Stimulated activated CD4-positive, alpha-beta T cell treated with anti-CD3 and anti-CD28 coated beads, Interleukin-12 subunit alpha, Interleukin-12 subunit beta, amount 100 ng/mL, for 24 hours (primary cell): ENCODE measurements at places on chromosomes 13 and 19.

GRCh38 chr19:38274739-38275138 lies 10.4 kb downstream of the SPINT2 start:
- no peak for DNase-seq

DNA sequence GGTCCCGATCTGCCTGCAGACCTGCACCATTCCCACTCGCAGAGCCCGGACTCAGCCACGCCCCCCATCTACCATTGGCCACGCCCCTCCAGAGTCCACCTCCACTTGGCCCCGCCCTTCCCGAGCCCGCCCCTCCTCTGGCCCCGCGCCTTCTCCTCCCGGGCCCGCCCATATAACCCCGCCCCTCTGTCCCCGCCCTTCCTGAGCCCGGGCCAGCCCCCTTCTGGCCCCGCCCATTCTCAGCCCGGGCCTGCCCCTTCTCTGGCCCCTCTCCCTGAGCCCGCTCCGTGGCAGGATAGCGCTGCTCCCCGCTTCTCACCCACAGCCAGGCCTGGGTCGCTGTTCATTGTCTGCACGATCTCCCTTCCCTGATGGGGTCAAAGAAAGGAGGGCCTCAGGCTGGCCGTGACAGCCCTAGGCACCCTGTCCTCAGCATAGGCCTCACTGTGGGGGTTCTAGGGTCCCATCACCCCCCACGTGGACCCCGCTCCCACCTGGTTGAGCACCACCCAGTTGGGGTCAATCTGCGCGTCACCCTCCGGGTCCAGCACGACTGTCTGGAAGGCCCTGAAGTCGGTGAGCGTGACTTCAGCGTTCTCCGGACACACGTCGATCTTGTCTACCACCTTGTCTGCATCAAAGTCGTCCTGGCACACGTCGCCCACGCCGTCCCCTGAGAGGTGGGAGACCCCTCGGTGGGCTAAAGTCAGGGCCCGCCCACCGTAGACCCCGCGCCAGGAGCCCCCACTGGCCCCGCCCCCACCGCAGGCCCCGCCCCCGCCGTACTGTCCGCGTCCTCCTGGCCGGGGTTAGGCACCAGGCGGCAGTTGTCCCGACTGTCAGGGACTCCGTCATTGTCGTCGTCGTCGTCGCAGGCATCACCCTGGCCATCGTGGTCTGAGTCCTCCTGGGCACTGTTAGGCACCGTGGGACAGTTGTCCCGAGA lies 5.7 kb downstream of the COMP start:
- peak; percentile 79 for DNase-seq

GRCh38 chr13:109400624-109401257 lies 385.6 kb downstream of the IRS2 start:
- DNase-seq, result no peak

DNA sequence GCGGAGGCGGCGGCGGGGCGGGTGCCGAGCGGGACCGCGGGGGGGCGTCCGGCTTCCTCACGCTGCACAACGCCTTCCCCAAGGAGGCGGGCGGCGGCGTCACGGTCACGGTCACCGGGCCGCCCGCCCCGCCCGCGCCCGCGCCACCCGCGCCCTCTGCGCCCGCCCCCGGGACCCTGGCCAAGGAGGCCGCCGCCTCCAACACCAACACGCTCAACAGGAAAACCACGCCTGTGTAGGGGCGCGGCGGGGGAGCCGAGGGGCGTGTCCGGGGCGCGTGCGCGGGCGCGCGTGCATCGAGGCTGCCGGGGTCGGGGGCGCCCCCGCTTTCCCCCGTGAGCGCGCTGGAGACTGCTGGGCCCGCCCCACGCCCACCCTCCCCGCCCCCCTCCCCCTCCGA lies 8.8 kb upstream of the CACNG6 start:
- DNase-seq, result no peak

DNA sequence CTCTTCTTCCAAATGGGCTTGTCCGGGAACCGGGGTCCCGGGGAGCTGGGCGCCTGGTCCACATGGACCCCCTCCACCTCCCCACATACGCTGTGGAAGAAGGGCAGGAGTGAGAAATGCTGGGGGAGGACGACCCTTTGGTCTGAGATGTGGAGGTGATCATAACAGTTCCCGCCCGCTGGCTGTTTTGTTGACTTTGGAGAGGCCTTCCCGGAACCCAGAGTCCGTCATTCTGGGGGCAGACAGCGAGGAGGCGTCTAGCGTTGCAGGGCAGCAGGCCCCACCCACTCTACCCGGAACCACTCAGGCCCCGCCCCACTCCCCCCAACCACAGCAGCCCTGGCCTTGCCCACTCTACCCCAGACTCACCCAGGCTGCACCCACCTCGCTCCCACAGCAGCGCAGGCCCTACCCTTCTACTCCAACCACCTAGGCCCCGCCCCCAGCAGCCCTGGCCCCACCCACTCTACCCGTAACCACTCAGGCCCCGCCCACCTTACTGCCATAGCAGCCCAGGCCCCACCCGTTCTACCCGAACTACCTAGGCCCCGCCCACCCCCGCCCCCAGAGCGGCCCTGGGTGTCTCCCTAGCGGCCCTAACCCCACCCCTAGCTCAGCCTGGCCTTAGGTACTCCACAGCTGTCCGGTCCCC lies 7.1 kb downstream of the GPR108 start:
- no peak for DNase-seq

DNA sequence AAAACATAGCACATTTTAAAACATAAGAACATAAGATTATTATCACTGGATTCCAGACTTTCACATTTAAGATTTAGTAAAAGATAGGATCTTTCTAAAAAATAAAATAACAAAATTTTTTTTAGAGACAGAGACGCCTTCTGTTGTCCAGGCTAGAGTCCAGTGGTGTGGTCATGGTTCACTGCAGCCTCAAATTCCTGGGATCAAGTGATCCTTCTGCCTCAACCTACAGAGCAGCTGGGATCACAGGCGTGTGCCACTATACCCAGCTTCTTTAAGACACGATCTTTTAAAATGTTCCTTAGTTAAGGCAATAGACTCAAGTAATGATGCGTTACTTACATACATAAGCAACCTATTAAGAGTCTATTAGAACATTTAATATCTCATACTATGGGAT lies 32.7 kb downstream of the ALG5 start:
- DNase-seq, result no peak

DNA sequence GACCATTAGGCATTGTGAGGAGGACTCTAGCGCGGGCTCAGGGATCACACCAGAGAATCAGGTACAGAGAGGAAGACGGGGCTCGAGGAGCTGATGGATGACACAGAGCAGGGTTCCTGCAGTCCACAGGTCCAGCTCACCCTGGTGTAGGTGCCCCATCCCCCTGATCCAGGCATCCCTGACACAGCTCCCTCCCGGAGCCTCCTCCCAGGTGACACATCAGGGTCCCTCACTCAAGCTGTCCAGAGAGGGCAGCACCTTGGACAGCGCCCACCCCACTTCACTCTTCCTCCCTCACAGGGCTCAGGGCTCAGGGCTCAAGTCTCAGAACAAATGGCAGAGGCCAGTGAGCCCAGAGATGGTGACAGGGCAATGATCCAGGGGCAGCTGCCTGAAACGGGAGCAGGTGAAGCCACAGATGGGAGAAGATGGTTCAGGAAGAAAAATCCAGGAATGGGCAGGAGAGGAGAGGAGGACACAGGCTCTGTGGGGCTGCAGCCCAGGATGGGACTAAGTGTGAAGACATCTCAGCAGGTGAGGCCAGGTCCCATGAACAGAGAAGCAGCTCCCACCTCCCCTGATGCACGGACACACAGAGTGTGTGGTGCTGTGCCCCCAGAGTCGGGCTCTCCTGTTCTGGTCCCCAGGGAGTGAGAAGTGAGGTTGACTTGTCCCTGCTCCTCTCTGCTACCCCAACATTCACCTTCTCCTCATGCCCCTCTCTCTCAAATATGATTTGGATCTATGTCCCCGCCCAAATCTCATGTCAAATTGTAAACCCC lies 2.8 kb upstream of the CEACAM5 start:
- peak; percentile 15 for DNase-seq

DNA sequence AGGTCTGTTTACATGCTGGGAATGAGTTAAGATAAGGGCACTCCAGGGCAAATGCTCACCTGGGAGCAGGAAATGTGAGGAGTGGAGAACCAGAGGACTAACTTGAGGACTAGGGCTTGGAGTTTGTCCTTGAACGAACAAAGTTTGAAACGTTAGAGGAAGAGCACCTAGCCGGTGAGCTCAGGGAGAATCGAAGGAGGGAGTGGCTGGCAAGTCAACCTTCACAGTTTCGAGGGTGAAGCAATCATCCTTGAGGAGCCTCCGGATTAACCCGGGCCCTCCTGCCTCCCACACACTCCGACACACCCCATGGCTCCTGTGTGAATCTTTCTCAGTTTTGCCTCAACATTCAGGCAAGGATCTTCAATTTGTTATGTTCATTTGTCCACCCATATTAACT lies 58.6 kb downstream of the LMO7 start:
- no peak for DNase-seq
